Renal cortex interstitium (tissue), 15 donors: ENCODE measurements at places on chromosomes 2 and 18.

GRCh38 chr18:59264121-59264571 lies 9.1 kb downstream of the RAX start:
- DNase-seq: no peak

- DNase-seq: no peak
These were observed 192.8 kb downstream of the PTGR3 start for GRCh38 chr18:75016025-75016717.

- no peak for DNase-seq
These were observed 146.4 kb downstream of the FTCDNL1 start for GRCh38 chr2:199704358-199705238.

DNA sequence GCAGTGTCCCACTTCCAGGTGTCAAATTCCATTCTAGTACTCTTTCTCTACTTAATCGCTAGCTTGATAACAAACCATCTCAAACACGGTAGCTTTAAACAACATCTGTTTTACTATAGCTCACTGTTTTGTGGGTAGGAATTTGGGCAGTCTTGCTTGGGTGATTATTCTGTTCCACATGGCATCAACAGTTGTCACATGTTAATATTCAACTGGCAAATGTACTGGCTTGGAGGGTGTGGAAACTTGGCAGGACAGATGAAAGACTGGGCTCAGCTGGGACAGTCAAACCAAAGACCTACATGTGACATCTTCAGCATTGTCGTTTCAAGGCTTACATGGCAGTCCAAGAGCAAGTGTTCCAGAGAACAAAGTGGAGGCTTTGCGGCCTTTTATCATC lies 241.8 kb downstream of the PTH2R start:
- no peak for DNase-seq

DNA sequence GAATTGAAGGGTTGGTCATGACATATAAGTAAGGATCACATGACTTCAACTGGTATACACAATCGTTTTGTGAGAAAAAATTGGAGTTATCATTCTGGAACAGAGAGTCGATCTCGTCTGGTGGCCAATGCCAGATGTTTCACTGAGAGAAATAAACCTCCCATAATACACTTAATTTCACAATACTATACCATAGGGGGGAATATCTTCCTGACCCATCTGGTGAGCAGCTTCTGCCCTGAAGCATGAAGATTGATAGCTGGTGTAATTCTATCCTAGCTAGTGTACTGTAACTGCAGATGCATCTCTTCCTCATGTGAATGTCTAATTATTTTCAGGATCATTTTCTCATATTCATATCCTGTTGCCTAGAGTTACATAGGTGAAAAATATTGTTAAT lies 15.7 kb upstream of the CDH7 start:
- no peak for DNase-seq

- DNase-seq: no peak
These were observed 26.8 kb upstream of the NABP1 start for GRCh38 chr2:191650896-191651773.

GRCh38 chr2:218607436-218608115 lies at the start of gene PLCD4:
Gene PLCD4, plus strand, starts transcription at chr2:218607899. Its CDS starts 7,841 bp downstream, at chr2:218615740.
- DNase-seq: peak; percentile 37

DNA sequence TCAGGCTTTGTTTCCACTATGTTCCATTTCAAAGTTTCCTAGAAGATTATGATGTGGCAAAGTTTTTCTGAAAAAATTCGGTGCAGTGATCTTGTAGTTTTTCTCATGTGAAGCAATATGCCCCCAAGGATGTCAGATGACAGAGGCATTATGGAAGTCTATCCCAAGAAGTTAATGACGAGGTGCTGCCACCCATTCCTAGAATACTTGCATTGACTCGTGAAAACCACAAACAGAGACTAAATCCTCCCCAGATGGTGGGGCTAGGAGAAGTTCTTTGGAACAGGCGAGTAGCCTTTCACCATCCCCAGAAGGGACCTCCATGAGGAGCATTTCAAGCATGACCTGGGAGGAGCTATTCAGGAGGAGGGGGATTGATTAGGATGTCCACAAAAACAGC lies 40.2 kb upstream of the COPS8 start:
- DNase-seq: no peak

GRCh38 chr2:6545336-6545735 lies 320.4 kb downstream of the CMPK2 start:
- DNase-seq: no peak

DNA sequence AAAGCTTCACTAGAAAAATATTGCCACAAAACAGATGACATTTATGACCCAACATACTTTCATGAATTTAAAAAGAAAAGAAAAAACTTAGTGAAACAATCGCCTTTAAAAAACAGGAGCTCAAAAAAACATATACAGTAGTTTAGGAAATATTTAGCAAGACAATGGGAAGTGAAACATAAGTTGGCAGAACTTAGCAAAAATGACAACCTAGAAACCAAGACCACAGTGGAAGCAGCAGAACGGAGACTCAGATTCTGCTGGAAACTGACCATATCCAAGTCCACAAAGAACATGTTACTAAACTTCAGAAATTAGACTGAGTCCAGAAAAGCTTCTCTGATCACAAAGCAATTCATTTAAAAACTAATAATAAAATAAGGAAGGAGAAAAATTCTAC lies 41.8 kb upstream of the CTAGE1 start:
- DNase-seq: no peak

DNA sequence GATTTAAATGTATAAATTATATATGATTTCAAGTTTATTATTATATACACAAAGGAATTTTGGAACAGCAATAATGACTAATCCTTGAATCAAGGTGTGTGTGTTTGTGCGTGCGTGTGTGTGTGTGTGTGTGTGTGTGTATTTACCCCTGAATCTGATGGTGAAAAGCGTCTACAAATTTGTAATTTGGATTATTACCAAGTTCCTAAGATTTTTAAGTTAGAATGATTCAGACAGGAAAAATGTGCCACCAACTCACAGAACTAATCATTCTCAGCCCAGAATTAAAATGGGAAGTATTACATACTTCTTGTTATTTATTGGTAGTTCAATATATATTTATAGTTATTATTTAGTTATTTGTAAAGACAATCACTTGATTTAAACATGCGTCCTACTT lies 12.3 kb downstream of the CALCRL start:
- no peak for DNase-seq

DNA sequence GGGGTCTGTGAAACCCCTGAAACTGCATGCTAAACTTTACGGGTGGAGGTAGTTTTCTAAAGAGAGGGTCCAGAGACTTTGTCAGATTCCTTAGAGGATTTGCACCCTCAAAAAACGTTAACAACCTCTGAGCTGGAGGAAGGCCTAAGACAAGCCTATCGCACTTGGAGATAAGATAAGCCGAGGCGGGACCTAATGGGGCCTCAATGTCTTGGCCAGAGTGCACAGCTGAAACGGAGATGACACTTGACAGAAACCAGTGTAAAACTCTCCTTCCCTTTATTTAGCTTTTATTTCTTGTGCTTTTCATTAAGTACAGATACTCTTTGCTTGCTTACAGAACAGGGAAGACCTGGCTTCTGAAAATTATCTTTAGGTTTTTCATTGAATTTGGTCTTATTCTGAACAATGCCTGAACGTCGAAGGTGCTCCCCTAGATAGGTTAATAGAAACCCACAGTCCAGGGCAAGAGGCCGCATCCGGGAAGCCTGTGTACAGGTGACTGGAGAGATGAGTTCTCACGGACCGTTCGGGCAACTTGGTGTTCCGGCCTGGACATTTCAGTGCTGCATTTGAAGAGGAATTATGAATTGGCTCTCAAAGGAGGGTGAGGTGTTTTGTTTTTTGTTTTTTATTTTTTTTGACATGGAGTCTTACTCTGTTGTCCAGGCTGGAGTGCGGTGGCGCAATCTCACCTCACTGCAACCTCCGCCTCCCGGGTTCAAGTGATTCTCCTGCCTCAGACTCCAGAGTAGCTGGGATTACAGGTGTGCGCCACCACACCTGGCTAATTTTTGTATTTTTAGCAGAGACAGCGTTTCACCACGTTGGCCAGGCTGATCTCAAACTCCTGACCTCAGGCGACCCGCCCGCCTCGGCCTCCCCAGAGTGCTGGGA lies 49.7 kb downstream of the SH3BP4 start:
- no peak for DNase-seq

DNA sequence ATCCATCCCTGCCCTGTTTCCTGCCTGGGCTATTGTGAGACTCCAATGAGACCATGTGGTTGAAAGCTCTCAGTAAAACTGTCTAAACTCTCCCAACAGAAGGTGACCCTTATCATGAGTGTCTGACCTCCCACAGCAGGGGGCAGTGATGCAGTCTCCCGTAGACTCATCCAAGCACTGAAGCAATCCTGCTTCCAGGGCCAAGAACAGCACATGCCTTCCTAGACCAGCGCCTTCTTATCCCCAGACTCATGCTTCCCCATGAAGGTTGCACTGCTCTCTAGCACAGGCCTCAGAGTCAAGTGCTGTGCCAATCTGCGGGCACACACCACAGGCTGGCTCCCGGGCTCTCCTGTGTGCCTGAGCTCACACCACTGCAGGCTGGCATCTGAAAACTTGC lies 112.3 kb downstream of the TNS1 start:
- DNase-seq: no peak

GRCh38 chr2:238510911-238511613 lies 84.3 kb downstream of the ASB1 start:
- no peak for DNase-seq
